ENCODE measurements at places on chromosomes 5 and 9.

DNA sequence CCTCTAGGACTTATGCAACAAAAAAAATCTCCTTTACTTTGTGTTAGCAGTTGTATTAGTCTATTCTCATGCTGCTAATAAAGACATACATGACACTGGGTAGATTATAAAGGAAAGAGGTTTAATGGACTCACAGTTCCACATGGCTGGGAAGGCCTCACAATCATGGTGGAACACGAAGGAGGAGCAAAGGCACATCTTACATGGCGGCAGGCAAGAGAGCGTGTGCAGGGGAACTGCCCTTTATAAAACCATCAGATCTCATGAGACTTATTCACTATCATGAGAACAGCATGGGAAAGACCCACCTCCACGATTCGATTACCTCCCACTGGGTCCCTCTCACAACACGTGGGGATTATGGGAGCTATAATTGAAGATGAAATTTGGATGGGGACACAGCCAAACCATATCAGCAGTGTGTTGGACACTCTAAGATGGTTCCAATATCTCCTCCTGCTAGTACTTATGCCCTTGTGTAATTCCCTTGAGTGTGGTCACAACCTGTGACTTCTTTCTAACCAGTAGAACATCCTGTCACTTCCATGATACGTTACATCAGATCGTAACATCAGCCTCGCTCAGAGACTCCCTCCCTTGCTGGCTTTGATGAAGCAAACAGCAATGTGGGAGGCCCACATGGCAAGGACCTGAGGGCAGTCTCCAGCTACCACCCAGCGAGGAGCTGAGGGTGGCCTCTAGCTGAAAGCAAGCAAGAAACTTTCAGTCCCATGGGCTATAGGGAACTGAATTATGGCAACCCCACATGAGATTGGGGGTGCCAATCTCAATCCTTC is 113.5 kb upstream of the PITX1 start:
- DNase-seq: no peak

- DNase-seq: no peak
These were observed 897 bp downstream of the ROPN1L start for GRCh38 chr5:10442576-10442975.

GRCh38 chr5:134436523-134437339 is 25.1 kb upstream of the CDKN2AIPNL start:
- peak; percentile 40 for DNase-seq

DNA sequence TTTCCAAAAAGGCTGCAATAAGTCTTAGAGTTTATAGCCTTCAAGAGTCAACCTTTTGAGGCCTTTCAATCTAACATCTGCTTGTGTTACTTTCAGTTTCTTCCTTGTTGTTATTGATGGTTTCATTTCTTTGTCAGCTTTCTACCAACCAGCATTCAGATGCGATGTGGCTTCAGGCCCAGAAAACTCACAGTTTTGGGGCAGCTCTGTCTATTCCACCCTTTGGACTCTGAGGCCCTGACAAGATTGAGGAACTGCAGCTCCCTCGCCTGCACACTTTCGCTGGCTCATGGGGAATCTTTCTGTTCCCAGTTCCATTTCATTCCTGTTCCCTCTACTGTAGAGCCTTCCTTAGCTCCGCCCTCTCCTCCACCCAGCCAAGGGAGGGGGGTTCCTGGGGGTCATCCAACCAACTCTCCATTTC is 13.3 kb upstream of the WHRN start:
- no peak for DNase-seq

- DNase-seq: no peak
These were observed 33.0 kb downstream of the ERGIC1 start for GRCh38 chr5:172866802-172867748.

DNA sequence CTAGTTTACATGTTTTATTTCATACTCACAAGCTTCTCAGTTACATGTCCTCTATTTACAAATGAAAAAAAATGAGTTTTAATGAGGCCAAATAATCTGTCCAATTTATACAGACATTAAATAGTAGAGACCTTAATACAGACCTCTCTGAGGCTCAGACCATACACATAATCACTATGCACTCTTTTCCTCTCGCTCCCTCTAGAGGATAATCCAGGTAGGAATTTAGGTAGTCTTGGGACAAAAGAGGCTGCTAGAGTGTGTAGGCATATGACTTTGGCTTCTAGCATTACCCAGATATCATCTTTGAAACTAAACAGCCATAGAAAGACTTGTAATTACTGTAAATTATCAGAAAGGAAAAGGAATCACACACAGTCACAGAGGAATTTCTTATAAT is 444.7 kb downstream of the HINT1 start:
- no peak for DNase-seq

DNA sequence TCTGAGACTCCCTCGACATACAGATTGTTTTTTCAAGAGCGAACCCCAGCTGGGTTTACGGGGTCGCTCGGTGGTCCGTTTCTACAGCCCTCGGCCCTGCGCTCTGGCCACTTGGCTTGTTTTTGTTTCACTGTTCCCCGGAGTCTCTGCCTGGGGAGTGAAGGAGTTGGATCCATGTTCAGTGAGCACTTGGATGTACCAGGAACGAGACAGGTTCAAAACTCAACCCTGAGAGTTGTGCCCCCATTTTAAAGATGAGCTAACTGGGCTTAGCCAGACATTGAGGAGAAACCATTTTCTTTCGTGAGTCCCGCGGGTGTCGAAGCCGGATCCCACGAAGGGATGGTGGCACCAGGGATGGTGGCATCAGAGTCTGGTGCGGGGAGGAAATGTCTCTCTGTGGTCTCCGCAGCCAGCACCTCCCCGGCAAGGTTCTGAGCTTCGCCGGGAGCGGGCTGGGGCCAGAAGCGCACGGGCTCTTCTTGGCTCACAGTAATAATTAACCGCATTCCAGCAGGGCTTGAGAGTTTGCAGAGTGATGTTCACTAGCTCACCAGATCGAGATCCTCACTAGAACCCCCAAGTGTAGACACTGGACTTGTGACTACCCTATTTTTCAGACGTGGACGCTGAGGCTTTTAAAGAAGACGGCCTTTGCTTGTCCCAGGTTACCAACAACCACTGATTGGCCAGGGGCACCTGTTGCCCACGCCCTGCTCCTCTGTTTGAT is 1.0 kb downstream of the MSX2 start:
- no peak for DNase-seq

DNA sequence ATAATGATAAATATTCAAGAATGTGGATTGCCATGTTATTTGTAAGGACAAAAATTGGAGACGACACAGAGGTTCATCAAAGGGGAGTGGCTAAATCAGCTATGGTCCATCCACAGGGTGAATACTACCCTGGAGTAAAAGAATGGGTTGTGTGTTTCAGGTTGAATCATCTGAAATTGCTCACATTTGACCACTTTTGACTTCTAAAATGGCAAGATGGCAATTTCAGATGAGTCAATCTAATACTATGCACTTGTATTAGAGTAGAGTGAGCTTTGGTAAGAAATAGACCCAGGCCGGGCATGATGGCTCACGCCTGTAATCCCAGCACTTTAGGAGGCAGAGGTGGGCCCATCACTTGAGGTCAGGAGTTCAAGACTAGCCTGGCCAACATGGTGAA is 131.8 kb downstream of the GAPVD1 start:
- DNase-seq: no peak
